ENCODE measurements at places on chromosomes 3 and 15. TPM values are rescaled to one million over a fixed set of nuclear protein-coding genes. Genes with fewer than 3 reads are reported as not detected.
A peak's percentile ranks its signal among the peaks of the same experiment; 100 is the strongest.

GRCh38 chr3:45781841-45782240 is 14.5 kb downstream of the SLC6A20 start:
- no peak for DNase-seq

- DNase-seq: no peak
Measured at GRCh38 chr3:152292366-152292765, 23.6 kb downstream of the MBNL1 start.

SLCO2A1 gene
- 0.11 TPM for total RNA-seq

- DNase-seq: peak; percentile 44
Measured at GRCh38 chr15:40243126-40243810, 4.4 kb downstream of the PAK6 start.

CPNE4 gene
- total RNA-seq: not detected

GRCh38 chr3:32994045-32994444 is 42.6 kb downstream of the CCR4 start:
- DNase-seq: peak; percentile 84

CHST13 gene
- not detected for total RNA-seq

ITIH4 gene
- 0.95 TPM for total RNA-seq

GRCh38 chr3:31544634-31545033 is 11.9 kb downstream of the STT3B start:
- DNase-seq: no peak

- no peak for DNase-seq
Measured at GRCh38 chr3:126031981-126032471, 51.9 kb downstream of the SLC41A3 start.

GRCh38 chr3:67674055-67674454 is 19.6 kb upstream of the SUCLG2 start:
- DNase-seq: no peak

- peak; percentile 75 for DNase-seq
Measured at GRCh38 chr15:51876169-51876568, 46.7 kb downstream of the TMOD3 start.

NKTR gene
- 26.9 TPM for total RNA-seq

RNU6-1 gene
- not detected for total RNA-seq

DNA sequence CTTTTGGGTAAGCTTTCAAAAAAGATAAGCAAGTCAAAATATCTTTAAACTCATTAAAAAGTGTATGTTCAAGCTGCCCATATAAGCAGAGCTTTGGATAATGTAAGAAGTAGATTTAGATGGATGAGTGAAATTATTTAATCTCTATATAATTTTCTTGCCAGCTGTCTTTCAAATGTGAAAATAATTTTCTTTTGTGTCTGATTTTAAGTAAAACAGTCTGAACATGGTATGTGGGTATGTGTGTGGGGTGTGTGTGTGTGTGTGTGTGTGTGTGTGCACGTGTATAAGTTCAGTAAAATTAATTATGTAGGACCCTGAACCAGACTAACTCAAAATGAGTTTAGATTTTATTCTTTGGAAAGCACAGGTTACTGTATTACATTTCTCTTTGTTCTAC is 155.2 kb upstream of the CGNL1 start:
- no peak for DNase-seq

ITIH1 gene
- total RNA-seq: not detected

GRCh38 chr3:171011109-171011872 is 15.2 kb downstream of the SLC2A2 start:
- DNase-seq: no peak

DNA sequence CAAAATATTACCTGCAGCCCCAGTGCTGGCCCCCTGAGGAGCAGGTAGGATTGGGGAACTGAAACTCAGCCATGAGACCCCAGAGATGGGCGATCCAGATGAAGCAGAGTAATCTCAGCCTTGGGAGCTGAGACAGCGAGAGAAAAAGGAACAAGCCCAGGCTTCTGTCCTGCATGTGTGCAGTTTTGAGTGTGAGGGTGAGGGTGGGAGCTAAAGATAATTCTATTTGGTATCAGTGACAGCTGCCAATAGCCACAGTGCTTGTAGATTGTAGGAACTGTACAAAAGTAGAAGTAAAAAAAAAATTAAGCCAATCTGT is 5.9 kb downstream of the ATP8B4 start:
- DNase-seq: no peak

DNA sequence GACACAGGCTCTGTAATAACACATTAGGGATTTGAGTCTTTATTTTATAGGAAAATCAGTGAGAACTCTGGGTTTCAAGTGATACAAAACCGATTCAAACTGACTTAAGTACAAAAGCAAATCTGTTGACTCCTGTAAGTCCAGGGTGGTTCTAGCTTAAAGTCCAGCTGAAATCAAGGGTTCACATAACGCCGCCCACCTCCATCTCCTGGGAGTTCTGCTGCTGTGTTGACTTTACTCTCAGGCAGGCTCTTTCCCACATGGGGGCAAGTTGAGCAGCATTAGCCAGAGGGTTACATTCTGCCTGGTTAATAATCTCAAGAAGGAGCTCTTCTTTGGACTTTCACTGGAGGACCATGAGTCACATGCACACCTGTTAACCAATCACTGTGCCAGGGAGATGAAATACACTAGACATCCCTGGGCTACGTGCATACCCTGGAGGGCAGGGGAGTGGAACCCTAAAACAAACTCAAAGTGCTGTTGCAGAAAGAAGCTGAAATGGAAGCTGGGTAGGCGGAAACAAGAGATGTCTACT is 9.7 kb upstream of the RNF7 start:
- no peak for DNase-seq

DNA sequence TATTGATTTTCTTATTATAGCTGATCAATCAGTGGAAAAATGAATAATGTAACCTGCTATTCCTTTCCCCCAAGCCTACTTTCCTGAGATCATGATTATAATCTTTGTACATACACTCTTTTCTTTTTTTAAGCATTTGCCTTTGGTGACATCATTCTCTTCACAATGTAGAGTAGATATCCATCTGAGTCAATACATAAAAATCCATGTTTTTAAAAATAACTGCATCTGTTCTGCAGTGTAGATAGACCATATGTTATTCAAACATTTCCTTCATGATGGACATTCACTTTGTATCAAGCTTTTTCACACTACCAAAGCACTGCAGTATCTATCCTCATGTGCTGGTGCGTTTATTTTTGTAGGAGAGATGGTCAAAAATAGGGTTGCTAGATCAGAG is 211.1 kb downstream of the PTPRG start:
- DNase-seq: no peak

- DNase-seq: no peak
Measured at GRCh38 chr3:71469138-71469435, 114.4 kb downstream of the FOXP1 start.

DNA sequence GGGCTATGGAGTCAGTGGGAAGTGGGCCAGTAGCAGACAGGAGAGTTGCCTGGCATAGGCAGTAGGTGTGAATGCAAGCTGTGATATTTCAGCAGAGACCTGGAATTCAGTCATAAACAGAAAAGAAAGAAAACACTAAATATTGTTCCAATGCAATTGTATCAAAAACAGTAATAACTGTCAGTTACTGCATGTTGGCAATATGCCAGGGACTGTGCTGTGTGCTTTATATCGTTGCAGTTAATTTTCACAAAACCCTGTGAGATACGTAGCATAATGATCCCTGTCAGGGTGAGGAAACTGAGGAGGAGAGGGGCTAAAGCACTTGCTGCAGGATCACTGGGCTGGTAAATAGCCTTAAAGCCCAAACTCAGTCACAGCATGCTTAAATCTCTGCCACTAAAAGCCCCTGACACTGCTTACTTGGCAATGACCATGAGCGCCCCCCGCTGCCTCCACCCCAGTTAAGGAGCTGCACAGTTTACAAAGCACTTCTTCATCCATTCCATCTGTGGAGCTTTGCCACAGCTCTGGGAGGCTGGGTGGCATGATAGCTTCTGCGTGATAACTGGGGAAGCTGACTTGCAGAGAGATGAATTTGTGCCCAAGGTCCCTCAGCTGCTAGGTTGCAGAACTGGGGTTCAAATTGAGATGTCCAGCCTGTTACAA is 3.9 kb downstream of the SLC6A1 start:
- no peak for DNase-seq

GRCh38 chr3:113262304-113262665 is 50.9 kb downstream of the BOC start:
- no peak for DNase-seq

- no peak for DNase-seq
Measured at GRCh38 chr3:14126017-14126886, 1.4 kb downstream of the TMEM43 start.

GRCh38 chr3:117019082-117019713 is 309.6 kb downstream of the TUSC7 start:
- peak; percentile 39 for DNase-seq

- DNase-seq: no peak
Measured at GRCh38 chr3:168511428-168512014, 415.8 kb upstream of the GOLIM4 start.

- no peak for DNase-seq
Measured at GRCh38 chr15:63462088-63462487, 42.3 kb upstream of the USP3 start.

RHOV gene
- total RNA-seq: 0.18 TPM

- DNase-seq: no peak
Measured at GRCh38 chr3:156432563-156432962, 122.4 kb downstream of the SSR3 start.

DNA sequence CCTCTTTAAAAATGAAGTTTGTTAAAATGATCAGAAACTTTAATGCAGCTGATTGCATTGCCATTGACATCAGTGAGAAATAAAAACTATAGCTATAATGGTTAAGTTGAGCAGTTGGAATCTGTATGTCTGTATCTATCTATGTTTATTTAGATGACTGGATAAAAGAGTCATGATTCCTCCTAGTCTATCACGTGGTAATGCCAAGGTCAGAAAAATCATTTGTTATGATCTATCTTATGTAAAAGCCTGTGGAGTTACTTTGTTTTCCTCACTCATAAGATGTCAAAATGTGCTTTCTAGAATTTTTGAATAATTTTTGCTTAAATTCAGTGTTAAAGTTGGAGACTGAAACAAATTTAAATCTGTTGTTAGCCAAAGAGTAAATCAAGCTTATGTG is 63.3 kb downstream of the MBNL1 start:
- no peak for DNase-seq

- DNase-seq: no peak
Measured at GRCh38 chr3:101950510-101950909, 101.2 kb downstream of the NFKBIZ start.

RASGRP1 gene
- not detected for total RNA-seq

GRCh38 chr15:44584162-44584749 is 47.3 kb downstream of the EIF3J start:
- no peak for DNase-seq

DNA sequence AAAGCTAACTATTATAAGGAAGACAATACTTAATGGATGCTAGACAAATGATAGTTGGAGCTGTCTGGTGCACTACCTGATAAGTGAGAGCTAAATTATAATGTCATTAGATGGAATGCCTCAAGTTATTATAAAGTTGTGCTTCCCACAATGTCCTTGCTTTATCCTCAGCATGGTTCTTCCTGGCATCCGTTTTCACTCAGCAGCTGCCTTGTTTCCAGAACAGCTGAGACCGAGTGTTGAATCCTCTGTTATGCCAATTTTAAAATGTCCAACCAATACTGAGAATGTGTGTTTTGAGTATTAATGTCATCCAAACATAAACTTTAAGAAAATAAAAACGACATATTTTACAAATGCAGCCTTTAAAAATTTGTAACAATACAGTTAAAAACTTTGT is 286.7 kb upstream of the SOX2 start:
- DNase-seq: no peak

DNA sequence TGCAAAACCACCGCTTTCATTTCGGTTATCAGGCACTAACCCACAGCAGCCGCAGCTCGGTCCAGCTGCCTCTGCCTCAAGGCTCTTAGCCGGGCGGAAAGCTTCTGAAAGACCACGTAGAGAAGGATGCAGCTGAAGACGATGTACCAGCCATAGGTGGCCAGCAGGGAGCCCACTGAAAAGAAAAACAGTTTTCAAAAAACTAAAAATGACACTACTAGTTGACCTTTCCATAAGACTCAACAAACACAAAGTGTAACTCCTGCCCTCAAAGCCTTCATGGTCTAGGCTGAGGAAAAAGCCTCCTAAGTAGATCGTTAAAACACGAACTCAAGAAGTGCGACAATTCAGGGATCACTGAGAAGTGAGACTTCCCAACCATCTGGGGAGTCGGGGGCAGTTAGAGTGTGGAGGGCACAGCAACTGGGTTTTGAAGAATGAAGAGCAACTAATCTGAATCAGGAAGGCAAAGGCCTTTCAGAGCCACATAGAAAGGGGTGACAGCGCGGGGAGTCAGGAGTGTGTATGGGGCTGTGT is 716 bp downstream of the SELENOS start:
- DNase-seq: no peak

DNA sequence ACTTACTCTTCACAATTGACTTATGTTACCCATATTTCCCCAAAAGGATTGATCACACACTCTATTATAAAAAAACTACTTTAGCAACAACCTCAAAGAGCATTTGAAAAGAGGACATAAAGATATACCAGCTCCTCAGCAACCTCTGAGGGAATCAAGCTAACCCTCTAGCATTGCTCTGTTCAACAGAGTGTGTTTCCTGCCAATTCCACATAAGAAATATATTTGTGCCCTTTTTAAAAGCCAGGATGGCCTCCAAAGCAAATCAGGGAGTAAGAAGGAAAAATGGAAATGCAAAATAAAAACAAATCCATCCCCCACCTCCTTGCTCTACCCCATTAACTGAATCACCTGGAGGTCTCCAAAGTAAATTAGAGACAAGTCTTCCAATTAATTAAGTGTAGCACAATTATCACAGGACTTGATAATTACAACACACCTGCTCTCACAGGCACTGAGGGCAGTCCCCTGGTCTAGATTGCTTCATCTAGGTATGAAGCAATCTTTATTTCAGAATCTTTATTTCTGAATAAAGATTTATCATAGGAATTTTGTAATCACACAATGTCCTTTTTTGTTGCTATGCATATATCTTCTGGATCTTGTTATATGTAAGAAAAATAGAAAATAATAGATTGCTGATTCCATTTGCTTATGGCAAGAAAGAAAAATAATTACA is 34.8 kb downstream of the GPR176 start:
- no peak for DNase-seq

DNA sequence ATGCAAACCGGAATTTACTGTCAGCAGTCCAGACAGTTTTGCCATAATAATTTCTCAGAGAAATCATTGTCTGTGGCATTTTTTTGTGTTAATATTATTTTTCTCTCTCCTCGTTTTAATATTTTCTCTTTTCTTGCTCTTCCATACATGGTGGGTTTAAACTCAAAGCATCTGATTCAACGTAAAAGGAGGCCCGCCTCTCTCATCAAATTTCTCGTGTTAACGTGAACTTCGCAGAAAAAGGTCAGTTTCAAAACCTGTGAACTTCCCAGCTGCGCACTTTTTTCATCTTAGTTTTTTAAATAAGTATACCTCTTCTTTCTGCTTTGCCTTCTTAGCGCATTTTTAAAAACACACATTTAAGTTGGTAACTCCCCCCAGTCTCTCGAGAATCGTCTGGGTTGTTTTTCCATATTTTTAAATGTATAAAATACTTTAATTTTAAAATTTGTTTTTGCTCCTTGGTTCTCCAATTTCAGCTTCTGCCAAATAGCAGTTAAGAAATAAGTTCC is 9.1 kb downstream of the SHOX2 start:
- DNase-seq: no peak

DNA sequence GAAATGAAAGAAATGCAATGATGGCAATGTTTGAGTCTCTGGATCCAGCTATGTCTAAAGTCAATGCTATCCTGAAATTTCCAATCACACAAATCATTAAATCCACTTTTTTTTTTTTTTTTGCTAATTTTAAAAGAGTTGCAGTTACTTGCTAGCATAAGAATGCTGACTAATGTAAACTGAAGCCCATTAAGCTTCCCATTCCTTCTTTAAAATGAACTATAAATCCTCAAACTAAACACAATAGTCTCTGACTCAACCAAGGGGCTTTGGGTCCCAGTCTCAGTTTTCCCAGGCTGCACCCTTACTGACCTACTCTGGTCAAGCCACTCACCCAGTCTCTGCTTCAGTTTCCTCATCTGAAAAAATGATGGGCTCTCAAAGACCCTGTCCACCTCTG is 361.1 kb downstream of the ERC2 start:
- no peak for DNase-seq

Measured in foreskin keratinocyte (primary cell).